ENCODE measurements at places on chromosomes 13 and 19.

DNA sequence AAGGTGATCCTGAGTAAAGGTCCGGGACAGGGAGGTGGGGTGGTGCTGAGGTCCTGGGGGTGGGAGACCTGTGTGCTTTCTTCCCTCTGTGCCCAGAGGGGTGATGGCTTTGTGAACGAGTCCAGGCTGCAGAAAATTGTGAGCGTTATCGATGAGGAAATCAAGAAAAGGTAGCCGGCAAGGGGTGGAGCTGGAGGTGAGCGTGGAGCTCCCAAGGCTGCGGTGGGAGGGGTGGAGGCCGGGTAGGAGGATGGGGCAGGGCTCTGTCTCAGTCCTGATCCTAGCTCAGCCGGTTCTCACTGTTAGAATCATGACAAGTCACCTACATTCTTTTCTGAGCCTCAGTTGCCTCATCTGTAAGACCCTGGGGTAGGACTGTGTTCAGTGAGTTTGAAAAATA is 4.0 kb downstream of the SELENOV start:
- DNase-seq, result no peak

DNA sequence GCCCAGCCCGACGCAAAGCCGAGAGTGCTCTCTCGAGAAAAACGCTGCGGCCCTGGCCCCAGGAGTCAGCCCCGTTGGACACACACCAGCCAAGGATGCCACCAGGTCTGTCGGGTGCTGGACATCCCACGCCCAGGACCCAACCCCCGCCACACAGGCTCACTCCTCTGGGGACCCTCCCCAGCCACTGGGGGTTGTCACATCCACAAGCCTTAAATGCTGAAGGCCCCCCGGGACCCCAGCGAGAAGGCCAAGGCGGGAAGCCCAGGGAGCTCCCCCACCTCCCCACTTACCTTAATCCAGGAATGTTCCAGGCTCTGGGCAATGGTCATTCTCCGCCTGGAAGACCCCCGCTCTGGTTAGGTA is 11.2 kb downstream of the DAPK3 start:
- DNase-seq, result no peak

GRCh38 chr19:11339254-11340098 is at the start of gene RAB3D:
Gene RAB3D (minus strand): TSS chr19:11339657. CDS start chr19:11337399, 2,258 bp downstream.
- peak; percentile 70 for DNase-seq

DNA sequence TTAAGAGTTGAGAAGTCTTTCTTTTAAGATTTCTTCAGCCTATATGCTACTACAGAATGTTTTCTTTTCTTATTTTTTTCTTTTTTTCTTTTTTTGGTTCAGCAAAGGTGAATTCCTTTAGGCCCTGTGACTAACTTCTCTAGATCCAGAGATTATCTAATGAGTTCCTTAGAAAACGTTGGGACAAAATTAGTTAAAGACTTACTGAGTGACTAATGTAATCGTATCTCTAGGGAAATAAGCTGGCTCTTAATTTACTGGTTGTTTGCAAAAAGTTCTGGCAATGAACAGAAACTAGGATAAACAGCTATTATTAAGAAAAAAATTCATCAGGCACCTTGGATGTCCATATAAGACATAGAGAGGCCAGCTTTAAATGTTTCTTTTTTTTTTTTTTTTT is 30.7 kb upstream of the CSNK1A1L start:
- no peak for DNase-seq

GRCh38 chr19:31351056-31351854 is 2.0 kb upstream of the TSHZ3 start:
- no peak for DNase-seq

All from NCI-H748 treated with DMSO at 0.1 percent for 48 hours (cell line).